ENCODE measurements at places on chromosomes 5 and 9. TPM values are rescaled to one million over a fixed set of nuclear protein-coding genes. Genes with fewer than 3 reads are reported as not detected.

The PURA gene
- 4.4 TPM for total RNA-seq

The UGCG gene
- total RNA-seq = 84.9 TPM

The CYSRT1 gene
- 2.9 TPM for total RNA-seq

The ORM2 gene
- total RNA-seq = not detected

The SLC6A3 gene
- total RNA-seq = not detected

The PCDHB7 gene
- 0.63 TPM for total RNA-seq

The FAM114A2 gene
- total RNA-seq = 10.4 TPM

The NXNL2 gene
- total RNA-seq = 11.8 TPM

The GRIN3A gene
- not detected for total RNA-seq

The P4HA2 gene
- total RNA-seq = 53.4 TPM

The HMMR gene
- total RNA-seq = 39.9 TPM

The GALNT10 gene
- 57.9 TPM for total RNA-seq

The PSAT1 gene
- 121 TPM for total RNA-seq

The FTMT gene
- not detected for total RNA-seq

The EQTN gene
- not detected for total RNA-seq

The IFNA14 gene
- total RNA-seq = not detected

The CDKN2B gene
- 17.6 TPM for total RNA-seq

The PAX5 gene
- total RNA-seq = not detected

The SPAG8 gene
- 0.33 TPM for total RNA-seq

The PCDHB2 gene
- 0.76 TPM for total RNA-seq

The IRX4 gene
- 2.3 TPM for total RNA-seq

The PRR16 gene
- total RNA-seq = 0.25 TPM

The SQSTM1 gene
- total RNA-seq = 351 TPM

The FGF1 gene
- total RNA-seq = 0.25 TPM

The N4BP3 gene
- total RNA-seq = 1.8 TPM

The FOXD4L5 gene
- total RNA-seq = not detected

The CAMK2A gene
- total RNA-seq = not detected

The MYOZ3 gene
- 1.5 TPM for total RNA-seq

The DRD1 gene
- total RNA-seq = not detected

The OTP gene
- not detected for total RNA-seq

The SH3PXD2B gene
- 28.5 TPM for total RNA-seq

The CNTFR gene
- not detected for total RNA-seq

The PTPA gene
- 165 TPM for total RNA-seq

The CWC27 gene
- 6.5 TPM for total RNA-seq

The ARSI gene
- total RNA-seq = 32.3 TPM

The TMEM203 gene
- 36.0 TPM for total RNA-seq

The DPYSL3 gene
- total RNA-seq = 275 TPM

The BSPRY gene
- total RNA-seq = 0.13 TPM

The MEGF9 gene
- total RNA-seq = 10.8 TPM

The PROP1 gene
- not detected for total RNA-seq

The CTSV gene
- total RNA-seq = 3.7 TPM

The EPB41L4A gene
- 8.6 TPM for total RNA-seq

The TRIO gene
- 120 TPM for total RNA-seq

The PCDHGA3 gene
- 0.65 TPM for total RNA-seq

The NIPAL4 gene
- total RNA-seq = 4.2 TPM

The LAMC3 gene
- 1.1 TPM for total RNA-seq

The HINT2 gene
- 42.7 TPM for total RNA-seq

The HRH2 gene
- total RNA-seq = not detected

The CDH6 gene
- total RNA-seq = 137 TPM

The CA9 gene
- total RNA-seq = 0.16 TPM

The MAPK9 gene
- total RNA-seq = 19.4 TPM

The DNM1 gene
- 131 TPM for total RNA-seq

The REXO4 gene
- 16.6 TPM for total RNA-seq

The TOR1B gene
- 28.2 TPM for total RNA-seq
